ENCODE measurements at places on chromosomes 12 and 14.

GRCh38 chr12:24539646-24540045 is 409.3 kb downstream of the BCAT1 start:
- DNase-seq: no peak

DNA sequence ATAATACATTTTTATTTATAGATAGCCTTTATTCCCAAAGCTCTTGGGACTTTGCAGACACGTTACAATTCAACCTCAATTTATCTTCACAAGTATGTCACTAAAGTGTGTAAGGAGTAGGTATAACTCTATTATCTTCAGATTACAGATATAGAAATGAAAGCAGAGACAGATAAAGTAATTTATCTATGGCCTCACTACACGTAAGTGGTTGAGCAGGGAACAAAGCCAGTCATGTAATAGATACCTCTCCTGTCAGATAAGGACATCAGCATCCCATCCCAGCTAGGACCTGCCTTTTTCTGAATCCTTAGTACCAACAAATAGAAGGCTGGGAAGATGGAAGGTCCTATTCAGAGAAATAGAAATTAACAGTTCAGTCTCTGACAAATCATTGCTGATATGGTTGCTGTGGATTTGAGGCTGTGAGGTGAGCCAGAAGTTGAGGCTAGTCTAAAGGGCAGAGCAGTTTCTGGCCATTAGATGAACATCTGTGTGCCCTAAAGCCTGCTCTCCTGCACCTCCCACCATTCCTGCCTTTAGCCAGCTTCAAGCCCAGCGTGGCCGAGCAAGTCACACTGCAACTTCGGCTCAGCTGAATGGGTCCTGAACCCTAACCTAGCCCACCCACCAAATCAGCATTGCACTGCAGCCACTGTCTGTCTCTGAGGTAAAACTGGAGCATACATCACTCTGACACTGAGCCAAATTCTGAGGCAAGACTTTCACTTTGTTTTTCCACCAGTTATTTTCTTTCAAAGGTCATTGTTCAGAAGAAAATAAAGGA is 71.1 kb upstream of the PLEKHA5 start:
- no peak for DNase-seq

- no peak for DNase-seq
These were observed 123.4 kb downstream of the RBM19 start for GRCh38 chr12:113842699-113843098.

DNA sequence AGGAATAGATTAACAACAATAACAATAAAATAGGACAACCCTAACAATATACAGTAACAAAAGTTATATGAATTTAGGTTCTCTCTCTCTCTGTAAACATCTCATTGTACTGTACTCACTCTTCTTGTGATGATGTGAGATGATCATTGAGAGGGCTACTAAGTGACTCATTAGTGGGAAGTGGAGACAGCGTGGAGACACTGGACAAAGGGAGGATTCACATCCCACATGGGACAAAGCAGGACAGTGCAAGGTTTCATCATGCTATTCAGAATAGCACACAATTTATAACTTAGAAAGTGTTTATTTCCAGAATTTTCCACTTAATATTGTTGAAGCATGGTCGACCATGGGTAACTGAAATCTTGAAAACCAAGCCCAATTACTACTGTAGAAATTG is 26.0 kb upstream of the SPATA7 start:
- no peak for DNase-seq

- DNase-seq: no peak
These were observed 69.6 kb downstream of the PTPN11 start for GRCh38 chr12:112488257-112488876.

GRCh38 chr12:79023261-79023660 is 158.7 kb downstream of the SYT1 start:
- DNase-seq: no peak

DNA sequence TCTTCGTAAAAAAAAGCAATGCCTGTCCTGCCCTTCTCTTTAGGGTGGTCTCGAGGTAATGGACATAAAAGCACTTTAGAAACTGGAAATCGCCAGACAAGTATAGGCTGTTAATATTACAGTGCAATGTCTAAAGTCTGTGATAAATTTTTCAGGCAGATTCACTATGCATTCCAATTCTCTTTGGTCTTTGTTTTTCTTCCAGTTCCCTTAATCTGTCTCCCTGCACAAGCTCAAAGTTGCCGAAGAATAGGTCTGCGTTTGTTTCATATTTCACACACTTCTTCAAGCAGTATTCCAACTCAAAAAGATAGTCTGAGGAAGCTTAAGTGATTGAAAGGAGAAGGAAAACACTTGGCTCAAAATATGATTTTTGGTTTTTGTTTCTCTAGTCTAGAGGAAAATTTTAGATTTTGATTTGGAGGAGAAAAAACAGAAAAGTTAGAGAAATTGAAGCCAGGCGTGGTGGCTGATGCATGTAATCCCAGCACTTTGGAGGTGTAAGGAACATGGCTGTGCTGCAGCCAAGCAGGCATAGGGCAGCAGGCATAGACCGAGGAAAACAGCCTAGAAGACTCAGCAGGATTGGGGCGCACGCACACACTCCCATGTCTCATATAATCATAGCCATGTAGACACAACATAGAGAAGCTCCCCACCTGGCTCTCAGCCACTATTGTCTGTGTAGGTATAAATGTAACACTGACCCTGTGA is 96.2 kb upstream of the TMPO start:
- no peak for DNase-seq

- DNase-seq: no peak
These were observed 439.8 kb upstream of the OR4E1 start for GRCh38 chr14:22113401-22113800.

- no peak for DNase-seq
These were observed 90.4 kb downstream of the PPP2R5C start for GRCh38 chr14:101851736-101852405.

GRCh38 chr12:102197789-102198188 is at the start of gene PMCH:
TSS of gene PMCH (minus strand) at chr12:102197833. CDS start at chr12:102197770, 63 bp downstream.
- peak; percentile 11 for DNase-seq

DNA sequence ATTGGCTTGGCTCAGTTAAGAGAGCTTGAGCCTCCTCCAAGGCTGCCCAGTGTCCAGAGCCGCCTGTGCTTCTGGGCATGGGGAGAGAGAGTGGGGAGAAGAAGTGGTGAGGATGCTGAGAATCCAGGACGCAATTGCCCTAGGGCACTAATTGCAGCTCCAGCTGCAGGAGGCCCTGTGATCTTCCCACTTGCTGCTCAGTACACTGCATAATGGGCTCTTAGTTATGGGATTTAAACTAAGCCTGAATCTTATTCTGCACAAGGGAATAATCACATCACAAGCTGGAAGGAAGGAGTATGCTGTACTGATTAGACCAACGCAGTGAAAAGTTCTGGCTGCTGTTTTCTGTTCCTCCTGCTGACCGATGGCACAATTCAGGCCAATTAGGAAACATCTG is 101.0 kb upstream of the PRMT8 start:
- no peak for DNase-seq

DNA sequence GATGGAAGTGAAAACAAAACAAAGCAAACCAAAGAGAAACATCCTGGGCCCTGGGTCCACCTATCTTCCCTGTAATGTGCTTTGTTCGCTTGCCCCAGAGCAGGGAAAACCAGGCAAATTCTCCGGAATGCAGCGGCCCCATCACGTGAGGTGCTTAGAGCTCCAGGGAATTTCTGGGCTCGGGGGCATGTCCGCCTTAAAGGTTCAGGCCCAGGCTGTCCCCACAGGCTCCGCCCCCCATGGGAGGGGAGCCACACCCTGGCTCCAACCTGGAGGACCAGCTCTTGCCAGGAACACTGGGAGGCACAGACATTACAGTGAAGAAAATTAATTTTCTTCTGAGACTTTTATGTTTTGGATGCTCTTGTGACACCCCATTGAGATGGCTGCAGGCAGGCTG is 69.9 kb downstream of the RBM19 start:
- no peak for DNase-seq

DNA sequence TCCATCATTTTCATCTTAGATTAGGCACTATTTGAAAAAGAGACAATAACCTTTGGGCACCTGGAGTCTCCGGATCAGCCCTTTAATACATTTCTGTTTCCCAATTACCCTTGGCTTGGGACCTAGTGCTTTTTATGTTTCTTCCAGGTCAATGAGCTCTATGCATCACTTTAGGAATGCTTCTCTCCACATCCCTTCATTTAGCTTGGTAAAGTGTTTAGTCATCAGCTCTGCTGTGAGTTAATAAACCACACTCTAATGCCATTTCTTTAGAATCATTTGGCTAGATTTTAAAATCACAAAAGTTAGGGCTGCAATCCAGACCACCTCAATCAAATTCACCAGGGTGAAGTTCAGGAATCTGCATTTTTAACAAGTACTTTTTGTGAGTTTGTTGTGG is 41.7 kb downstream of the RASSF9 start:
- DNase-seq: peak; percentile 62

- DNase-seq: peak; percentile 42
These were observed 150.4 kb upstream of the FAR2 start for GRCh38 chr12:28998662-28999120.

- no peak for DNase-seq
These were observed 38.1 kb upstream of the PTCSC3 start for GRCh38 chr14:36214476-36215216.

- no peak for DNase-seq
These were observed 329.7 kb downstream of the TMEM121 start for GRCh38 chr14:105855893-105856675.

DNA sequence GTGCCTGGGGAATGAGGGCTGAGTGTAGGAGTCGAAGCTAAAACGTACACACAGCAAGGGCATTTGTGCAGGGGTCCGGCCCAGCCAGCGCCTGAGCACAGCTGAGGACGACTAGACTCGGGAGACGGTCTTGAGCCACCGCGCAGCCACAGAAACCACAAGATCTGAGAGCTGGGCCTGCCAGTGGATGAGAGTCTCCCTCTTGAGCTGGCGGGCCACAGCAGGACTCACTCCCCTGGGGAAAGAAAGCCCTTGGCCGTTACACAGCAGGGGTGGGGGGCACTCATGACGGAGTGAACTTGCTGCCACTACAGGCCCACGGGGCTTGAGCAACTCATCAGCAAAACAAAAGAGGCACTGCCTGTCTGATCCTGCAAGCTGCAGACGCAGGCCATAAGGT is 23.0 kb downstream of the STX2 start:
- DNase-seq: no peak

- DNase-seq: no peak
These were observed 102.9 kb downstream of the ADGRD1 start for GRCh38 chr12:131056626-131057025.

DNA sequence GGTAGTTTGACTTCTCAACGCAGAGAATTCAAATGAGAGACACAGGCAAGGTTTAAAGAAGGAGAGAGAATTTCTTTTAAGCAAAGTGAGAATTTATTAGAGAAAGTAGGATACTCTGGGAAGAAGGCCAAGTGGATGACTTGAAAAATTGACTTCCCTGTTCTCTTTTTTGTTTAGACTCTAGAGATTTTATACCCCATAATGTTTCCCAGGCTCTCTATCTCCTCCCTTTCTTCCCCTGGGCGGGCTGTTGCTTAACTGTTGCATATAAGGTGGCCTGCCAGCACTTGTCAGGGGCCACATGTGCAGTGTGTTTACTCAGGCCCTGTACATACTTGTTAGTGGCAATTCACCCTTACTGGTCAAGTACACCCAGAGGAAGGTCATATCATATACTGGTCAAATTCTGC is 403.7 kb downstream of the SLC6A15 start:
- DNase-seq: no peak

GRCh38 chr14:28763751-28764256 is 2.8 kb upstream of the FOXG1 start:
- DNase-seq: no peak

- DNase-seq: no peak
These were observed 5.6 kb downstream of the GON7 start for GRCh38 chr14:93201155-93201704.

DNA sequence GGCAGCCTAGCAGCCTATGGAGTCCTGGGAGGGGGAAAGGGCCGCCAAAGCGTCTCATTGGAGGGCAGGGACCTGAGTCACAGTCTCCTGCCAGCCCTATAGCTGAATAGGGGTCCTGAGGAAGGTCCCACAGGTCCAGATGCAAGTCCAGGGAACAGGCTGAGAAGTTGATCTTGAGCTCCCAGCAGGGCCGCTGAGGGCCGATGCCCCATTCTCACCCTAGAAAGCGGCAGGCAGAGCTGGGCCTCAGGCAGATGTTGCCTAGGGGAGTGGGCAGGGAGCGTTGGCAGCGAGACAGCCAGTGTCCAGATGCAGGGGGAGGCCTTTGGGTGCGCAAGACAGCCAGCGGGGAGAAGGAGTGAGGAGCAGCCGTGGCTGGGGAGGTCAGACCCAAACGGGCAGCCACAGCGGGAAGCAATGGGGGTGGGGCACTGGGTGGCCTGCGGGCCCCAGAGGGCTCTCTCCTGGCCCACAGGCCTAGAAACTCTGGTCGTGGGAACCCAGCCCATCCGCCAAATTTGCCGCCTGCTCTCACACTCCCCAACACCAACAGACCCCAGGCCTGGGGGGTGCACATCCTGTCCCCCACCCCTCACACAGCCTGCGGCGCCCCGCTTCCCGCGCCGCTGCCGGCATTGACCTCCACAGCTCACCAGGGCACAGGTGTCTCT is 1.1 kb downstream of the HDAC7 start:
- no peak for DNase-seq

GRCh38 chr12:95480230-95480629 is 6.3 kb downstream of the METAP2 start:
- DNase-seq: no peak

- no peak for DNase-seq
These were observed 482 bp upstream of the PSMC1 start for GRCh38 chr14:90255871-90256270.

DNA sequence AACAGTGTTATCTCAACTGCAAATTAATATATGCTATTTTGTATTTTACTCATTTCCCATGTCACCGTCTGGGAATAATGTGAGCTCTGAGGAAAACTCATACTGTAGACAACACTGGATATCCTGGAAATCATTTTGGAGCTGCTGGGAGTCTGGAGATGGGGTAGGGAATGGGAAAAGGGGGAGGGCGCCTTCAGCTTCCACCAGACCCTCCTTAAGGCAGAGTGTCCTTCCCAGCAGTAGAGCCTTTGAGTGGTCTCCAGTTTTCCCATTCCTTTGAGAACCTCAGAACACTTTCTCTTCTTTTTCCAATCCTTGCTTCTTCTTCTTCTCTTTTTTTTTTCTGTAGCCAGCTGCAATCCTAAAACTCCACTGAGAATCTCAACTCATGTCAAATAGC is 5.4 kb upstream of the LRIG3 start:
- DNase-seq: no peak

GRCh38 chr12:46187023-46187422 is 81.8 kb downstream of the SLC38A1 start:
- peak; percentile 64 for DNase-seq

DNA sequence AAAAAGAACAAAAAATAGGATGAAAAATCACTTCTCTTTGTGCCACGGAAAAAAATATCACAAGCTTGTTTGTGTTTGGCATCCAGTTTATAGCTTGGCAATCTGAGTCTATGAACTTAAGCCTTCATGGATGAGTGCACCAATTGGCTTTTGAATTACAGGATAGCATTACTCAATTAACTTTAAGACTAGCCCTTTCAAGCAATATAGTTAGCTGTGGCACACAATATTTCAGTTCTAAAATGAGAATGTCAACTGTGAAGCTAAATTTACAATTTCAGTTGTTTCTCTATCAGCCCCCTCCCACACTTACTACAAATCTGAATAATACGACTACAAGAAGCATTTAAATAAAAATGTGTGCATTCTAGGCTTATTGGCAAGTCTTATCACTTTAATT is 8.3 kb downstream of the RERG start:
- DNase-seq: no peak

Measured in fibroblast of skin of right quadriceps (primary cell).